NCI-H524 treated with DMSO at 0.1 percent for 48 hours (cell line): ENCODE measurements at places on chromosomes 13 and 19.
A peak's percentile ranks its signal among the peaks of the same experiment; 100 is the strongest.

GRCh38 chr13:101121608-101122007 lies 294.7 kb downstream of the NALCN start:
- no peak for DNase-seq

DNA sequence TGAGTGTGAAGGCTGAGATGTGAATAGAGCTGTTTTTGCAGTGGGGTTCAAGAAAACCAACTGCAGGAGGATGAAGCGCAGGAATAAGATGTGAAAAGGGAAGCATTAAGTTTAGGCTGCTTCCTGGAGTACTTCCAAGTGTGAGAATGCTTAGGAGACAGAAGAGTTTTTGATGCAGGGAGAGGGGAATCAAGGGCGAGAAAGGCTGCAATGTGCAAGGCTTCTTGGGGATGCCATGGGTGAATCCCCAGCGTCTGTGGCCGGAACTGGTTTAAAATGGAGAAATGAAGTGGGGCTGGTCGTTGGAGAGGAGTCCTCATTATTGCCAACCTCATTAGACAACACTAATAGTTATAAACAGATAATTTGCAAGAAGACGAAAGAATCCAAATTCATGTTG lies 764.9 kb downstream of the LIG4 start:
- no peak for DNase-seq

DNA sequence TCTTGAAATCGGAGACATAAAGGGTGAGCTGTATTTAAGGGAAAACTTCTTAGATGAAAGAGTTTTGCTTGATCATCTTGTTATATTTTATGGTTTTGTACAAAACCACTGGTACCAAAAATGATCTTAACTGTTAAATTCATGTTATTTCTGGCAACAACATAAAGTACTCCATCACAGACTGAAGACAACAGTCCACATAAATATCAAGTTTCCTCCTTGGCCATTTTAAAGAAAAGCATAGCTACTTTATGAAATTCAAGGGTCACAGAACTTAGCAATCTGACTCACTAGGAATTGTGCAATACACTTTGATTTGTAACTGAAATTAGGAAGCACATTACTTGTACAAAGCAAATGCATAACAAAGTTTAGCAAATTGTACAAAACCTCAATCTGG lies 66.3 kb downstream of the TBC1D4 start:
- DNase-seq: no peak

GRCh38 chr19:38062959-38063761 lies 156.2 kb downstream of the SIPA1L3 start:
- peak; percentile 99 for DNase-seq

- no peak for DNase-seq
Observed at GRCh38 chr13:42056146-42056545, 7.7 kb downstream of the DGKH start.

- DNase-seq: no peak
Observed at GRCh38 chr13:52955472-52955874, 73.1 kb upstream of the OLFM4 start.

GRCh38 chr13:75145927-75146326 lies 336.0 kb downstream of the TBC1D4 start:
- DNase-seq: no peak

GRCh38 chr13:63408331-63409189 lies 1992.9 kb upstream of the PCDH20 start:
- DNase-seq: no peak

- no peak for DNase-seq
Observed at GRCh38 chr13:24168979-24169378, 8.5 kb downstream of the SPATA13 start.

DNA sequence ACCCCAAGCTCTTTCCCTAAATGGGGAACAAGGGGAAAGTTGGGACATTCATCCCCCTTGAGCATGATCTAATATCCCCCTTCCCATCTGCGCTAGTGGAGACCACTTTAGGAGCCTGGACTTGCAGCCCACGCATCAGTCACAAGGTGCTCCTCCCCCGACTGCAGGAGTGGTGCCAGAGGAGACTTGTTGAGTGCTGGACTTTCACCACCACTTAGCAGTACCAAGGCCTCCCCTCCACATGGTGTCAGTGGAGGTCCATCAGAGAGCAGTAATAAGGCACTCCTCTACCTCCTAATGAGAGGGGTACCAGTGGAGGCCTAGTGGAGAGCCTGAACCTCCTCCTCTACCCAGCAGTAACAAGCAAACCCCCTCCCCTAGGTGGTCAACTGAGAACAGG lies 22.5 kb downstream of the CAB39L start:
- DNase-seq: no peak

DNA sequence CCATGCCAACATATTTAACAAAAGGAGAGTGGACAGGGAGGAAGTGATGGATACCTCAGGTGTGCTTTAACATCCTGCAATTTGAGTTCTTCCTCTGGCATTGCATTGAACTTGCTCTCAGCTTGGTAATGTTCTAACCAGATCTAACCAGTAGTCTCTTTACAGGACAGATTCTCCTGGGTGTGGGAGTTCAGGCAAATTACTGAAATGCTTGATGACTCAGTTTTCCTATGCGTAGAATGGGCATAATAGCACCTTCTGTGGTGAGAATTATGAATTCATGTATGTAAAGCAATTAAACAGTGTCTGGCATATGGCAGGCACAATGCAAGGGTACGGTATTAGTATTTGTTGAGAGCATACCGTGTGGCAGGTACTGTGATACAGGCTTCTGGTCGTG lies 3.6 kb downstream of the AKAP11 start:
- DNase-seq: no peak

- no peak for DNase-seq
Observed at GRCh38 chr13:95559100-95559499, 6.6 kb downstream of the CLDN10 start.

DNA sequence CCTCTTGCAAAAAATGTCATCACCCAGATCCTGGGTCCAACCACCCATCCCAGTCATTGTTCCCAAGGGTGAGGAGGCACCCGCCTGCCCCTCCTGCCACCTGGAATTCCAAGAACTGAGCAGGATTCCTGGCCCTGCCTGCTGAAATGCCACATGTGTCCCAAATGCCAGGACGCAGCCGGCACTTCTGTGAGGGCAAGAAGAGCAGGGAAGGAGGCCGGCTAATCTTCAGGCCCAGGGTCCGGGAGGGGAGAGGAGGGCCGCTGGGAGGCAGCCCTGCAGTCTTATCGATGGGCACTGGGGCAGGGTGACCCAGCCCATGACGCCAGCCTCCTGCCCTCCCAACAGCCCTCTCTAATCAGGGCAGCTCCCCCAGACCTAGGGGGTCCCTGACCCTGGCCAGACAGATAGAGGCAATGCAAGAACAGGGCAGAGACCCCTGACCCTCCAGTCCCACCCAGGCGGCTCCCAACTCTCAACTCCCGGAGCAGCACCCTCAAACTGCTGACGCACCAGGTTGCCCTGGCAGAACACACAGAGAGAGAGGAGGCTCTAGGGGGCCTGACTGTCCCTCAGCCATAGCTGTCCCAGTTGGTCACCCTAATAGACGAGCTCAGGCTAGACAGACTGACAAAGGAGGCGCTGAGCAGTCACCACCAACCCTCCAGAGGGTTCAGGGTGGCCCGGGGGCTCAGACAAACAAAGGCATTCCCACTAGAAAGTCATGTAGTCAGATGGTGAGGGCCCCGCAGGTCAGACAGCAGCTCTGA lies 1.5 kb downstream of the MFSD12 start:
- no peak for DNase-seq

- no peak for DNase-seq
Observed at GRCh38 chr19:47765523-47766358, 12.8 kb upstream of the SELENOW start.

- no peak for DNase-seq
Observed at GRCh38 chr13:114082849-114083645, 49.4 kb downstream of the RASA3 start.

GRCh38 chr13:114310956-114311355 lies 3.3 kb upstream of the CHAMP1 start:
- DNase-seq: no peak
